ENCODE measurements at places on chromosomes 7 and 10.
A peak's percentile ranks its signal among the peaks of the same experiment; 100 is the strongest.

DNA sequence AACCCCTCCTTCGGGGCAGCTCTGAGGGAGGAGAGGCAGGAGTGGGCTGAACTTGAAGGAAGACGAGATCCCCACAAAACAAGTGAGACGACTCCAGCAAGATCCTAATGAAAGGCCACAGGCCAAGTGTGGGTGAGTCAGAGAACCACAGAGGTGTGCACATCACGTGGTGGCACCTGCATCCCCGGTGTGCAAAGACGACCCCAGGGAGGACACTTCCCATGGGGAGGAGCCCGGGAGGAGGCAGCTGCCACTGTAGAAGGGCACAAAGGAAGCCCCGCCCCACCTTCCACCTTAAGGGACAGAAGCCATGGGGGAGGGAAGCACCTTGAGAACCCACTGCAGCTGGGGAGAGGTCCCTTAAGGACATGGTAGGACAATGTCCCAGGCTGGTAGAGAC, 45.7 kb downstream of the ESYT2 start:
- no peak for DNase-seq

- no peak for DNase-seq
Observed at GRCh38 chr7:147415991-147416390, 1174.6 kb upstream of the C7orf33 start.

GRCh38 chr7:128217030-128217805, 23.9 kb upstream of the LEP start:
- DNase-seq: no peak

DNA sequence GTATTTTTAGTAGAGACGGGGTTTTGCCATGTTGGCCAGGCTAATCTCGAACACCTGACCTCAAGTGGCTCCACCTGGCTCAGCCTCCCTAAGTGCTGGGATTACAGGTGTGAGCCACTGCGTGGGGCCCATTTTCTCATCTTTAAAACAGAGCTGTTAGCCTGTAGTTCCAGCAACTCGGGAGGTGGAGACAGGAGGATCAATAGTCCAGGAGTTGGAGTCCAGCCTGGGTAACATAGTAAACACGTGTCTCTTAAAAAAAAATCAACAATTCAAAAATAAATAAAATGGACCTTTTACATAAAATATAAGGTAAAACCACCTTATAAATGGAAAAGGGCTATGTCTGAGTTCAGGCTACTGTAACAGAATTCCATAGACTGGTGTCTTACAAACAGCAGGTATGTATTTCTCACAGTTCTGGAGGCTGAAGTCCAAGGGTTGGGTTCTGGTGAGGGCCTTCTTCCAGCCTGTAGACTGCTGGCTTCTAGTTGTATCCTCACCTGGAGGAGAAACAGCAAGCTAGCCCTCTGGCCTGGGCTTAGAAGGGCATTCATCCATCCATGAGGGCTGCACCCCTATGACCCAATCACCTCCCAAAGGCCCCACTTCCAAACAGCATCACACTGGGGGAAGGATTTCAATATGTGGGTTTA, 7.0 kb upstream of the PVRIG start:
- no peak for DNase-seq

GRCh38 chr10:102230861-102231356, 4.8 kb downstream of the ELOVL3 start:
- peak; percentile 38 for DNase-seq

Data from T-helper 2 cell (primary cell).